Activated T-helper 2 cell treated with anti-CD3 and anti-CD28 coated beads, Interferon-gamma antibody, Interleukin-2, Interleukin-4, amounts not matched to agents 10 μg/mL and 5 μg/mL and 100 μg/mL, durations not matched to agents 14 hours and 24 hours and 36 hours (primary cell): ENCODE measurements at places on chromosomes 11 and 22. TPM values are rescaled to one million over a fixed set of nuclear protein-coding genes. Genes with fewer than 3 reads are reported as not detected.

The SAA2 gene
- not detected in 2 replicates for total RNA-seq

The GLYATL1 gene
- total RNA-seq = not detected in 2 replicates

The TYR gene
- total RNA-seq = not detected in 2 replicates

The TMEM121B gene
- total RNA-seq = 0.05 and 0.09 TPM in 2 replicates

The DDX17 gene
- total RNA-seq = 378 and 391 TPM in 2 replicates

The CYP2D6 gene
- 3.5 and 3.6 TPM in 2 replicates for total RNA-seq

The DGCR6 gene
- 0.87 and 1.2 TPM in 2 replicates for total RNA-seq

The OR2AG1 gene
- total RNA-seq = not detected in 2 replicates

DNA sequence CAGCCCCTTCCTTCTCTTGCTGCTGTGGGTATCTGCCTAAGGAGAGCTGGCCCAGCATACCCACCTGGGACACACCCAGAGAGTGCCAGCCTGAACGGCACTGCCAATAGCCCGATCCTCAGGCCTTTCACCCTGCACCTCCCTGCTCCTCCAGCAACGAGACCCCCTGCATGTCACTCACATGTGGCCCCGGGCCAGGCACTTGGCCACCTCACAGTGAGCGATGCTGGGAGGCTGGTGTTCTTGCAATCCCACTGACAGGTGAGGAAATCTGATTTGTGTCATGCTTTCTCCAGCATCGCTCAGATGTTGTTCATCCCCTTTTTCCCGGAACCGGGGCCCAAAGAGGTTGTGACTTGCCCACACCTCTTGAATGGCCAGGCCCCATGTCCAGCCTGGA lies 20.5 kb downstream of the DAGLA start:
- DNase-seq = no peak

GRCh38 chr22:46799626-46800025 lies 37.2 kb downstream of the TBC1D22A start:
- no peak for DNase-seq

- no peak for DNase-seq
Observed at GRCh38 chr22:40862013-40862412, at the start of gene DNAJB7. DNAJB7 (minus strand) TSS chr22:40862113; CDS start chr22:40861994, 119 bp downstream.

GRCh38 chr11:27427183-27427980 lies 45.2 kb downstream of the LGR4 start:
- no peak for DNase-seq

GRCh38 chr22:42417645-42418305 lies 14.4 kb downstream of the NFAM1 start:
- DNase-seq = no peak

- DNase-seq = no peak
Observed at GRCh38 chr22:46202897-46203600, 47.0 kb downstream of the CDPF1 start.

GRCh38 chr11:44615041-44615755 lies 49.7 kb downstream of the CD82 start:
- DNase-seq = no peak

- no peak for DNase-seq
Observed at GRCh38 chr22:46087816-46088277, 62.5 kb upstream of the PPARA start.

- no peak for DNase-seq
Observed at GRCh38 chr11:62088331-62088933, 35.4 kb upstream of the INCENP start.

- DNase-seq = no peak
Observed at GRCh38 chr11:128171506-128171905, 415.9 kb downstream of the ETS1 start.

DNA sequence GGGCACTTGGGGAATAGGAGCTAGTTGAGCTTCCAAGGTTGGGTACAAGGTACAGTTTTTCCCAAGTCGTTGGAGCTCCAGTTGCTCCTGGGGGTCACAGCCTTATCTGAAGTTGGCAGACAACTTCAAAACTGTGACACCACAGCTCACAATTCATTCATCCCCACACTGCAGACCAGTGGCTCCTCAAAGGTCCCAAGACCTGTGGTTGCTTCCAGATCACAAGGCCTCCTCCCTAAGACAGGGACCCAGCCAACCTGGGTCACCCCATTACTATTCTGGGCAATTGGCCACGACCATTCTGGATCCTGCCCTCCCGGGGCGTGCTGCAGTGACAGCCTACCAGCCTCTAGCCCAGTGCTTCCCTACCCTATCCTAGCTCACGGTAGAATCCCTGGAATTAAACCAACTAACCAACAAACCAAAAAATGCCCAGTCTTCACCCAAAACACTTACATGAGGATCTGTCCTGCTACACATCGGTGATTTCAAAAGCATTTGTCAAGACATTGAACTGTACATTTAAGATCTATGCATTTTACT lies 862 bp upstream of the PDXP start:
- DNase-seq = no peak

- DNase-seq = no peak
Observed at GRCh38 chr11:79594834-79595233, 154.0 kb upstream of the TENM4 start.

DNA sequence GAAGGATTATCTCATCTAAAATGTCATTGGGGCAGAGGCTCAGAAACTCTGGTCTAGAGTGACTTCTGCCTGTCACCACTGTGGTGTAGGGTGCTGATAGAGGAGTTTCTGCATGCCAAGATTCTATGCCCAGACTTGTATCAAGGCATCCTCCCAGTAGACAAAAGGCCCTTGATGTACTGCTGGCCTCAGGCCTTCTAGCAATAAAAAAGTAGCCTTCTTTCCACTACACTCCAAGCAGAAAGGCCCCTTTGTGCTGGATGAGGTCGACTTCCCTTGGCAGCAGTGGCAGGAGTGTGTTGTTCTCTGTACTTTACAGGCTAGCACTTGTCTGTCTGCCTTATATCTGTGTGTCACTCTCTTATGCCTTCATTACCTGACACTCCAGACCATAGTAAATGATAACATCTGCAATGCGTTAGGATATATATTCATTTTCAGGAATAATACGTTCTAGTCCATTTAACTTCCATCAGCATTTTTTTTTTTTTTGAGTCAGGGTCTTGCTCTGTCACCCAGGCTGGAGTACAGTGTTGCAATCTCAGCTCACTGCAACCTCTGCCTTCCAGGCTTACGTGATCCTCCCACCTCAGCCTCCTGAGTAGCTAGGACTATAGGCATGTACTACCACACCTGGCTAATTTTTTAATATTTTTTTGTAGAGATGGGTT lies 49.5 kb upstream of the RRM1 start:
- DNase-seq = no peak

DNA sequence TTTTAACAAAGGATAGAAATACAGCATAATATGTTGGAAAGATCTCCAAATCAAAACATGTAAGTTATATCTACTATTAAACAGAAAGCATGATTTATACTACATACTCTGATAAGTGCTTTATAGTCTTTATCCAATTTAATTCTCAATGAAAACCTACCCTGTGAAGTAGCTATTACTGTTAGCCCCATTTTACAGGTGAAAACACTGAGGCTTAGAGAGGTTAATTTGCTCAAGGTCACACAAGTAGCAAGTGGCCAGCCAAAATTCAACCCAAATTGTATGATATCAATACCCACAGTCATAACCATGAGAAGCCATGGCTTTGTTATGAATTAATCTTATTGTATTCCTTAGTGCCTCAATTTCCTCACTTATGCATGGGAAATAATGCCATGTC lies 675 bp upstream of the OR5AN1 start:
- no peak for DNase-seq

DNA sequence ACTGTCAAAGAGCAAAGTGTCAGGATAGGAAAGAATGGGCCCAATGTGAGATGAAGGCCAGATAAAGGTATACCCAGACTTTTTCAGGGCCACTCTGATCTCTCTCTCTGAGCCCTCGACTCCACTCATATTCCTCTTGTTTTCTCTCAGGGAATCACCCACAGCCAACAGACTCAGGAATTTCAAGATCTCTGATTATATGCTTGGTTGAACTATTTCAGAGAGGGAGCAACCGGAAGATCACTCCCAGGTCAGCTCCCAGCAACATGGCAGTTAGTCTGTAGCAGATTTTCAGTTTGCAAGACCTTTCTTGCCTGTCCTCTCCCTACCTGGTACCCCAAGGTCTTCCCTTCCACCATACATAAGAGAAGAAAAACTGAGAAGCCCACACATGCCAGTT lies 102.5 kb downstream of the C11orf58 start:
- no peak for DNase-seq

GRCh38 chr11:112555491-112556364 lies 295.1 kb upstream of the PLET1 start:
- peak; percentile 49 for DNase-seq

- DNase-seq = no peak
Observed at GRCh38 chr11:134519390-134519750, 107.3 kb upstream of the B3GAT1 start.

DNA sequence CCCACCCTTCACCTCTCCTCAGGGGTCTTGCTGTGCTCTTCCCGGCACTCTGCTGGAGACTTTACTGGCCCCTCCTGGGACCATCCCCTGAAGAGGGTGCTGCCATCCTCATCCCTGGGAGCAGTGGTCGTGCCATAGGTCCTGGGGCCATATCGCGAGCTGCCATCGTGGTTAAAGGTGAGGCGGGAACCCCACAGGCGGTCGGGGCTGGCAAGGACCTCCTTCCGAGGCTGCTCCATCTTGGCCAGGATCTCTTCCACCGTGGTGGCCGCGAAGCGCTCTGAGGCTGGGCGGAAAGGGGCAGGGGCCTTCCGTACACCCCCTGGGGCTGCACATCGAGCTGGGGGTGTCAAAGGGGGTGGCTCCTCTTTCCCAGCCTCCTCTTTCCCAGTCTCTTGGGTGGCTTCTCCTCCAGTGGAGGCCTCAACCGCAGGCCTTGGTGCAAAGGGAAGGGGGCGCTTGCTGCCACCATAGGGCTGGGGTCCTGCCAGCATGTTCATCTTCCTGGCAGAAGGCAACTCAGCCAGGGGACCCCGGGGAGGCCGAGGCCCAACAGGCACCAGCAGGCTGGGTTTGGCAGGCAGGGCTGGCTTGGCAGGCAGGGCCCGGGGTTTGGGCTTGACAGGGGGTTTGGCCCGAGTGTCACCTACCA lies 4.6 kb downstream of the TNKS1BP1 start:
- DNase-seq = no peak

- no peak for DNase-seq
Observed at GRCh38 chr11:36057379-36058042, 113.6 kb downstream of the LDLRAD3 start.

GRCh38 chr11:7423946-7424345 lies 61.4 kb upstream of the OLFML1 start:
- no peak for DNase-seq

GRCh38 chr11:28491431-28491830 lies 383.2 kb downstream of the METTL15 start:
- no peak for DNase-seq

GRCh38 chr11:79705648-79706047 lies 264.8 kb upstream of the TENM4 start:
- no peak for DNase-seq

- DNase-seq = no peak
Observed at GRCh38 chr11:2951231-2952110, 22.3 kb upstream of the PHLDA2 start.

- DNase-seq = peak; percentile 77
Observed at GRCh38 chr22:43923631-43924464, at the start of gene PNPLA3. PNPLA3 (plus strand) TSS chr22:43923805; CDS start chr22:43923912, 107 bp downstream.

DNA sequence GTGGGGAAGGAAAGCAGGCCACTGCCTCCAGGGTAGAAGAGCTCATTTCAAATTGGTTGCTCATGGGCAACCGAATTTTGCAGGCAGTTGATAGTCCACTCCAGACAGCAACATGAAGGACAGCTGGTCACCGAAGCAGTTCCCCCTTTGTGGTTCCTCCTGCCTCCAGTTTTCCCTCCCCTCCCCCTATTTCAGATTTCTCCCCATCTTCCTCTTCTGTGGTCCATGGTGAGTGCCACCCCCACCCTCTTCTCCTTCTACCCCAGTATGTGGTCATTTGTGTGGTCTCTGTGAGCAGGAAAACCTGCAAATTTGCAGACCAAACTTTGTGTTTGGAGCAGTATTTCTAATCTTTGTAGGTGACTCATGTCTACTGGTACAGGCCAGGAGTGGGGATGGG lies 38.2 kb upstream of the PAK1 start:
- DNase-seq = no peak

- DNase-seq = no peak
Observed at GRCh38 chr11:97149741-97150140, 759.9 kb downstream of the JRKL start.

GRCh38 chr11:56885854-56886253 lies 102.9 kb upstream of the OR5AK2 start:
- no peak for DNase-seq

- DNase-seq = no peak
Observed at GRCh38 chr11:46639197-46639839, 22.0 kb downstream of the ATG13 start.

DNA sequence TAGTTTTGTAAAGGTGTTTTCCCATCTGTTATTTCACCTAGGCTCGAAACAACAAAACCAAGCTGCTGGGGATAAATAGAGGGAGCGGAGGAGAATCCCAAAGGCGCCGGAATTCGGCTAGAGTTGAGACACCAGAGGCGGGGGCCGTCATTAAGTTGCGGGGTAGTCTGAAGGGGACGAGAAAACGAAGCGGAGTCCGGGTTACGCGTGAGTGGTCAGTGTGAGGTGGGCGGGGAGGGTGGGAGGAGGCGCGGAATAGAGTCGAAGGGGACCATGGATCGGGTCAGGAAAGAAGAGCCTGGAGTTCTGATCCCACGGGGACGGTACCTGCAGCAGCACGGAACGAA lies 361 bp downstream of the SRPRA start:
- no peak for DNase-seq

GRCh38 chr11:69333879-69334278 lies 39.9 kb downstream of the MYEOV start:
- DNase-seq = peak; percentile 2

DNA sequence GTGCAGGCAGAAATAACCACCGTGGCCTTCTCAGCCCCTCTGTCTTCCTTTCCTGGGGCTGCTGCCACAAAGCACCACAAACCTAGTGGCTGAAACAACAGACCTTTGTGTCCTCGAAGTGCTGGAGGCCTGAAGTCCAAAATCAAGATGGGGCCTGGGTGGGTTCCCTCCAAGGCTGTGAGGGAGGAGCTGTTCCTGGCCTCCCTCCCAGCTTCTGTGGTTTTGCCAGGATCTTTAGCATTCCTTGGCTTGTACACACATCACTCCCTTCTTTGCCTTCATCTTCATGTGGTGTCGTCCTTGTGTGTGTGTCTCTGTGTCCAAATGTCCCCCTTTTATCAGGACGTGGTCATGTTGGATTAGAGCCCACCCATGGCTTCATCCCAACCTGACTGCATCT lies 29.0 kb upstream of the PARVG start:
- no peak for DNase-seq

GRCh38 chr22:41998361-41999261 lies at the start of gene WBP2NL:
WBP2NL (plus strand) TSS chr22:41998788; CDS start chr22:41998819, 31 bp downstream.
- peak; percentile 85 for DNase-seq

GRCh38 chr11:134244593-134244992 lies 8.6 kb downstream of the THYN1 start:
- DNase-seq = no peak

DNA sequence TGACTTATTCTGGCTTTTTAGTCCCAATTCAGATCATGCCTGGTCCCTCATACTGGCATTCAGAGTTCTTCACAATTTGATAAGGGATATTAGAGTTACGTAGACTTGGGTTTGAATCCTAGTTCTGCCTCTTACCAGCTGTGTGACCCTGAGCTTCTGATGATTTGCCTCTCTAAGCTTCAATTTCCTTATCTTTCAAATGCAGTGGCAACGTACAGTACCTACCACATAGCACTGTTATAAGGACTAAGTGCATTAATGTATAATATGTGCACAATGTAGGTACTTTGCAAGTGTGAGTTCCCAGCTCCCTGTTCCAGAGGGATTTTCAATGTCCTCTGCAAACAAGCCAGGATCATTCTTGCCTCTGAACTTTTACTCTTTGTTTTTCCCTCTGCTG lies 7.3 kb downstream of the RHOG start:
- no peak for DNase-seq

- DNase-seq = no peak
Observed at GRCh38 chr11:7019500-7020182, 505 bp downstream of the ZNF214 start.
